ENCODE measurements at places on chromosomes 1 and 21.

GRCh38 chr21:35190201-35190701 is 141.1 kb upstream of the RUNX1 start:
- no peak for DNase-seq

DNA sequence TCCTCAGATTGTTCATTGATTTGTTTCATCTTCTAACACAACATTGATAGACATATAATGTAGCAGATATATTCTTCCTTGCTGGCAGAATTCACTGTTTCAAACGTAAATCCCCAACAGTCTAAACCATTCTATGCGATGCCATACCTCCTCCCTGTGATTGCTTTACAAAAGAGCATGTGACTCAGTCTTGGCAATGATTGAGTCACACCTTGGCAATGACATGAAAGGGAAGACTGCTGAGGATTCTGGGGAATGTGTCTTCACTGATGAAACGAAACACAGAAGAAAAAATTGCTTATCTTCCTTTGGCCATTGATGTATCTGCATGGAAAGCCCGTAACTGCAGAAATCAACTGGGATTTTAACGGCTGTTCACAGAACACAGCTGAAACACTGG is 409.6 kb upstream of the ZRANB2 start:
- DNase-seq: no peak

DNA sequence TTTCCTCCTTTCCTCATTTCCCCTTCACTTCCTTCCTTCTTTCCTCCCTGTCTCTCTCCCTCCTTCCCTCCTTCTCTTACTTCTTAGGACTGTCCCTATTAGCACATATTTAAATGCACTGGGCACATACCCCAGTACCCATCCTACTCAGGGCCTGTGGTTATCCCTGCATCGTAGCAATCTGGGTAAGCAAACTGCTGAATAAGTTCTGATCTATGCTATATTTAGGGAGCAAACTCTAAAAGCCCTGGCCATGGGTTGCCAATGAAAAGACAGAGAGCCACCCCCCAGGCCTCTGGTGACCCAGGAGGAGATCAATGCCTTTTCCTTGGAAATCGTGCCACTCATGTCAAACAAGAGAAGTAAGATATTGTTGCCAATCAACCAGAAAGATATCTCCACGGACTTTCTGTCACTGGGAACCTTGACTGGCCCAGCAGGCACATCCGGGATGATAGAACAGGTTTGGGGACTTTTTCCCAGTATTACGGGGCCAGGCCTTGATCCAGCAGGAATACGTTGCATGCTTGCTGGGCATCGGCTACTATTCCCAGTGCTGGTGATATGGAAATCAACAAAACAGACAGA is 5.4 kb downstream of the FAM3B start:
- DNase-seq: no peak

GRCh38 chr1:37472281-37472680 is 2.1 kb upstream of the ZC3H12A start:
- DNase-seq: no peak

GRCh38 chr1:239545466-239545865 is 159.1 kb downstream of the CHRM3 start:
- DNase-seq: no peak

GRCh38 chr1:246969621-246970020 is 37.9 kb upstream of the AHCTF1 start:
- DNase-seq: no peak

GRCh38 chr1:10606064-10606463 is 131.3 kb downstream of the PEX14 start:
- no peak for DNase-seq

Measured in activated T-helper 1 cell treated with Interleukin-2 at 50 U/mL for 16 hours (primary cell).